ENCODE measurements at places on chromosomes 4 and X.

DNA sequence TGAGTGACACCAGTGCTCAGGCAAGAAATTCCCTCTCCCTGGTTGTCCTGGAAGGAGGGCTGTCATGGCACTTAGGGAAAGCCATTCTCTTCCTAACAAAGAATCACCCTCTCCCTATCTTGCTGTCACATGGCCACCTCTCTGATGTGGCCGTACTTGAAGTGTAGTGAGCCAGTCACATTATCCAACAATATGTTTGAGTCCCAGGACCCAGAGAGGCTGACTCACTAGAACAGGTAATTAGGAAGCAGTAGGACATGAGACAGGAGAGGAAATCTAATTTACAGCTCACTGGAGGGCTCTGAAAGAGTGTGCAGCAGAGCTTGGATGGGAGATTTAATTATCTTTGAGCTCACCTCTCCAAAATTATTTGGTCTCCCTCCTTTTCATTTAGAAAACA, 299.1 kb downstream of the ARHGAP24 start:
- DNase-seq: no peak

- no peak for DNase-seq
Observed at GRCh38 chr4:85030156-85030555, 63.7 kb upstream of the WDFY3 start.

GRCh38 chrX:119398974-119399771, at the start of gene SLC25A43:
Gene SLC25A43 (plus strand): TSS chrX:119399336. CDS start chrX:119399404, 68 bp downstream.
- DNase-seq: no peak

- no peak for DNase-seq
Observed at GRCh38 chr4:141240671-141241070, 20.0 kb downstream of the ZNF330 start.

DNA sequence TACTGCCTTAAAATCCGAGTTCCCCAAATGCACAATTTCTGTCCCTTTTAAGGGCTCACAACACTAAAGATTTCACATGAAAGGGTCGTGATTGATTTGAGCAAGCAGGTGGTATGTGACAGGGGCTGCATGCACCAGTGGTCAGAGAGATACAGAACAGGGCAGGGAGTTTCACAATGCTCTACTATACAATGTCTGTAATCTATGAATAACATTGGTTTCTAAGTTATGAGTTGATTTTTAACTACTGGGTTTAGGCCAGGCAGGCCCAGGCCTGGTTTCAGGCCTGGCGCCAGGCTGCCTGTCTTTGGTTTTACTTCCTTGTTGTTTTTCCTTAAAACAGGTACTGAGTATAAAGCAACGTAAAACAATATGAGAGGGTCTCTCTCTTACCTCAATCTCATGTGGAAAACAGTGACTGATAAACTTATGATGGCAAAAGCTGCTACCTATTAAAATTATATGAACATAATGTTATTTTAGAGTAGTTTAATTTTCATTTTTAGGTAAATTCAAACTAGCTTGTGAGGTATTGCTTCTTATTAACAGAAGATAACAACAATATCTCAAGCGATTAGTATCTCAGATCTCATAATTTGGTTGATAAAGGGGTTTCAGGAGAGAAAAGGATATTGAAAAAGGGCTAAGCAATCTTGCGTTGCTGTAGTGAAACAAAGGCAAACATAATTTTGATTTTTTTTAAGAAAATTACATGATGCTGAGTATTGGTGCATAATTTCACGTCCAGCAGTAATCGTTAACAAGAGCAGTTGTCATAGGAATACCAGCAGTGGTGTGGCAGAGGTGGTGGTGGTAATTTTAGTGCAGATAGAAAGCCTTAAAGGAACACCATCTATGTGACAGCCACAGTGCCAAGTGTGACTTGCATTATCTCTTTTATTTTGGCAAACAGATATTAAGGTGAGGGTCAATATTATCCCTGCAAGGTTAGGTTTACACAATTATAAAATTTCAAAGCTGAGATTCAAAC, 944.4 kb upstream of the GRID2 start:
- DNase-seq: no peak

DNA sequence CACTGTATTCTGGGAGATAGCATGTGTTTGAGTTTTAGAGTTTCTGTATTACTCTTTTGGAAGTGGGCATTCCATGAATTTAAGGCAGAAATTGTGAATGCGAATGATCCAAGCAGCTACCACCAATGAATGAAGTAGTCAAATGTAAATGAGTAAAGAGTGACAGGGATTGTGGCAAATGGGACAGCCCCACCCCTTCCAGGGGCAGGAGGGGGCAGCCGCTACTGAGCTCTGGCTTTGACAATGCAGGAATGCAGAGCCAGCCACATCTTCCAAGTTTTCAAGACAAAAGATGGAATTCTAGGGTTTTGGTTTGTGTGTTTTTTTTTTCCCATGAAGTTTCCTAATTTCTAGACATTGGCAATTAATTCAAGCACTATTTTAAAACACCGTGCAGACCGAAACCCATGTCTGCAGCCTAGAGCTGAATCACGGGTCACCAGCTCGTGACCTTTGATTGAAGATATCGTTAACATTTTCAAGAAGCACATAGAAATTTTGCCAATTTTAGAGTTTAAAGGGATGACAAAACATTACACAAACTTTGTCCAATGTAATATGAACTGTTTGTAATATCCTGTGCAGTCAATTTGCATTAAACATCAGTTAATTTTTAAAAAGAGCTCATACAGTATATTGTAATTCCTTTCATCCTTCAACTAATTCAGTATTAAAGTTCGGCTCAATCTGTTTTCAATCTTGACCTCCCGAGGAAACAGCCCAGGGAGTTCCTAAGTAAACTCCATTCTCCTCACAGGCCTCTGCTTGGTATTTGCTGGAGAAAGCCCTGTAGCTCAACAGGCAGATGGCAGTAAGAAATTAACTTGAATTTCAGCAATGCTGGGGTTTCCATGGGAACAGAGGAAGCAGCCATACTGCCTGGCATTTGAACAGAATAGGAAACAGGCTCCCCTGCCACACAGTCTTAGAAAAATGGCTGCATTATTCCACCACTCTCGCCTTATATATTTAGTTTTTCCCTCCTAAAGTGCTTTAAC, 83.4 kb downstream of the UCHL1 start:
- DNase-seq: no peak

DNA sequence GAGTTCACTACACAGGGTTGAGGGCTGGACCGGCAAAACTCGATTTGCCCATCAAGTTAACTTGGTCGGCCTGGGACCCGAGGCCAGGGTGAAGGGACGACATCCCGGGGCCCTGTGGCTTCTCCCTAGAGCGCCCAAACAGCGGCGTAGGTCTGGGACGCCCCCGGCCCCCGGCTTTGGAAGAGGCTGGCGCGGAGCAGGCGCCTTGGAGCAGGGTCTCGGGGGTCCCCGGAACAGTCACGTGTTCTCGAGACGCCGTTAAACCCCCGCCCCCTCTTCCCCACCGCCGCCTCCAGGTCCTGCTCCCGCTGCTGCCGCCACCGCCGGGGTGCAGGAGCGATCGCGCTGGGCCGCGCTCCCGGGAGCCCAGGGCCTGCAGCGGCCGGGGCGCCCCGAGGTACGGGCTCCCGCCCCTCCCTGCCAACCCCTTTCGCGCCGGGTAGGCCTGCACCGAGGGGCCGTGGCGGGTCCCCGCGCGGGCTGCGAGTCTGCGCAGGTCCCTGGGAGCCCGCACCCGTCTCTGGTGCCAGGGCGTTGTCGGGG, at the start of gene NPY5R:
Gene NPY5R, plus strand, starts transcription at position 289 of the 543 bp plus-strand sequence. CDS start 6,382 bp downstream, outside the sequence.
- DNase-seq: no peak

- DNase-seq: no peak
Observed at GRCh38 chr4:6267573-6267972, 2.1 kb upstream of the WFS1 start.

DNA sequence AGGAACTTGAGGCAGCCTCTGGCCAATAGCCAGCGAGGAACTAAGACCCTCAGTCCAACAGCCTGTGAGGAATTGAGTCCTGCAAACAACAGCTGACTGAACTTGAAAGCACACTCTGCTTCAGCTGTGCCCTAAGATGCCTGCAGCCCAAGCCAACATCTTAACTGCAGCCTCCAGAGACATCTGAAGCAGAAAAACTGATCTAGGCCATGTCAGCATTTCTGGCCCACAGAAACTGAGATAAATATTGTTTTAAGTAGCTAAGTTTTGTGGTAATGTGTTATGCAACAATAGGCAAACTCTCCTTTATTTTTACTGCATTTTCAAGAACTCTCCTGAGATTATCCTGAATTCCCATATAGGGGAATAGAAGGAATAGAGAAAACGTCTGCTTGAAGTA, 24.4 kb upstream of the PIGA start:
- no peak for DNase-seq

DNA sequence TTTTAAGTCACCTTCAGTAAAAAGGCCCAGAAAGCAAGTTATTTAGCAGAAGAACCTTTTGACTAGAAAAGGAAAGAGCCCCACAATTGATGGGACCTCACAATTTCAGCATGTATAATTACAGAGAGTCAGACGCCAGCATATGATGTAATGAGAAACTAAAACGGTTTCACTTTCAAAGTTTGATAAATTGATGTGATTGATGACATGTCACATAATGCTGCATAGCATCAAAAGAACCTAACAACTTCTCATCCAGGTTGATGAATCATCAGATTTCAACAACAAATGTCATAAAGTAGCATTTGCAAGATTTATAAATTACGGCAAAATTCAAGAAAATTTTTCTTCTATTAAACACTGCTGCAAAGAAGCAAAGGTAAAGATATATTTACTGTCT, 3.9 kb upstream of the GAR1 start:
- no peak for DNase-seq

GRCh38 chr4:5980436-5981155, 37.6 kb downstream of the C4orf50 start:
- peak; percentile 48 for DNase-seq

DNA sequence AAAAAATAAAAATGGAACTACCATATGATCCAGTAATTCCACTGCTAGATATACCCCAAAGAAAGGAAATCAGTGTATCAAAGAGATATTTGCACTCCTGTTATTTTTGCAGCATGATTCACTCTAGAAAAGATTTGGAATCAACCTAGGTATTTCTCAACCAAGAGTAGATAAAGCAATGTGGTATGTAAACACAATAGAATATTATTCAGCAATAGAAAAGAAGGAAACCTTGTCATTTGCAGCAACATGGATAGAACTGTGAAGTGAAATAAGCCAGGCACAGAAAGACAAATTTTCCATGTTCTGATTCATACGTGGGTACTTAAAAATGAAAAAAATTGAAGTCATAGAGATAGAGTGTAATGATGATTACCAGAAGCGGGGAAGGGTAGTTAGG, 362.3 kb upstream of the EPHA5 start:
- DNase-seq: no peak

GRCh38 chr4:124199755-124200154, 512.8 kb downstream of the ANKRD50 start:
- no peak for DNase-seq

DNA sequence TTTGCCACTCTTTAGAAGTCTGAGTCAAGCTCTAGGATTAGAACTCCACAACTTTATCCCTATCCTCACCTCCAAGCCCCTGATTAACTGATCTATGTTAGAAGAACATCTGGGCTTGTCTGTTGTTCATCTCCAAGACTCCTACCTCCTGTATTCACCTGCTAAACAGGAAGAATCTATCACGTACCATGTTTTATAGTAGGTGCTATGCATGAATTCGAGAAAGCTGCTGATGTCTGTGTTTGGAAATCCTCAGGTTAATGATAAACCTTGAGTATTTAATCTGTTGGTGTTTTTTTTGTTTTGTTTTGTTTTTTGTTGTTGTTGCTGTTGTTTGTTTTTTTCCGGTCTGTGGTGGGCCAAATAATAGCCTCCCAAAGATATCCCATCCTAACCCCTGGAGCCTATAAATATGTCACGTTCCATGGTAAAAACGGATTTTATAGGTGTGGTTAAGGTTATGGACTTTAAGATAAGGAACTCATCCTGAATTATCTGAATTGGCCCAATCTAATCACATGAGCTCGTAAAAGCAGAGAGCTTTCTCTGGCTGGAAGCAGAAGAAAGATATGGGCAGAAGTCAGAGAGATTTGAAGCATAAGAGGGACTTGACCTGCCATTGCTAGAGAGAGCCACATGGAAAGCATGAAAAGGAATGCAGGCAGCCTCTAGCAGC, 101.2 kb upstream of the DUSP21 start:
- no peak for DNase-seq

Data from SHP77 (cell line).